H4 (cell line): ENCODE measurements at places on chromosomes 4 and X.

- DNase-seq, result no peak
These were observed 7.6 kb upstream of the OGT start for GRCh38 chrX:71525316-71525715.

DNA sequence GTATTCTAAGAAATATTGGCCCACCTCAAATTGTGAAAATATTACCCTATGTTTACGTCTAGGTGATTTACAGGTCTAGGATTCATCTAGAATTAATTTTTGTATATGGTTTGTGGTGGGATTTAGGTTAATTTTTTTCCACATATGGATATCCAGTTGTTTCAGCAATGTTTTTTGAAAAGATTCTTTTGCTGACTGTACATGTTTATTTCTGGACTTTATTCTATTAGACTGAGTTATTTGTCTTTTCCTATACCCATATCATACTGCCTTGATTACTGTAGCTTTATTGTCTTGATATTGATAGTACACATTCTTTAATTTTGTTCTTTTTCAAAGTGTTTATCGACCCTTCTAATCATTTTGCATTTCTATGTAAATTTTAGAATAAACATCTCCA, 83.5 kb downstream of the PRKG2 start:
- no peak for DNase-seq

- no peak for DNase-seq
These were observed 64.0 kb downstream of the NBDY start for GRCh38 chrX:56793112-56793430.

DNA sequence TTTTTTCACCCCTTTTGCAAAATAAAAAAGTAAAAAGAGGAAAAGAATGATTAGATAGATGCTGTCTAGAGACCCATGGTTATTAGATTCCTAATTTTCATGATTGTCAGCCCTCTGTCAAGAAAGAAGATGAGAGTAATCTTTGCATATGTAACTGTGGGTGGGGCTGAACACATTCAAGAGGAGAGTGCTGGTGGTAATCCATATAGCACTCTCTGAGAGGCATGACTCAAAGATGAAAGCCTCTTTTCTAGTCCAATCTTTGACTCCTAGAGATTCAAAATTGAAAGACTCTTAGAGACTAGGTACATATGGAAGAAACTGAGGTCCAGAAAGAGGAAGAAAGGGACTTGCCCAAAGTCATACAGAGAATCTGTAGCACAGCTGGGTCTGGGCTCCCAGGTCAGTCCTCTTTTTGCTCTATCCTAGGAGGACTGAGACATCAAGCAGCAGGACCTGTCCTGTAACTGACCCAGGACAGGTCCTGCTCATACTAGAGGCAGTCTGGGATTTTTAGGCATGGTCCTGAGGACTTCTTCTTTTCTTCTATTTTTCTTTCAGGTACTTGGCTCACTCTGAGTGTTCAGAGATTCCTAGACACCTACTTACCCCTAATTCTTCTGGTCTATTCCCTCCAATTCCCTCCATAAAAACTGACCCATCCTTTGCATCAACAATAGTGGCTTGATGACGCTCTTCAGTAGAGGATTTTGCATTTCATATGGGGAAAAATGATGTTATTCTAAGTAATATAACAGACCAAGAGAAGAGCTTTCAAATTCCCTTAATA, 23.8 kb downstream of the VSIG4 start:
- DNase-seq, result no peak

DNA sequence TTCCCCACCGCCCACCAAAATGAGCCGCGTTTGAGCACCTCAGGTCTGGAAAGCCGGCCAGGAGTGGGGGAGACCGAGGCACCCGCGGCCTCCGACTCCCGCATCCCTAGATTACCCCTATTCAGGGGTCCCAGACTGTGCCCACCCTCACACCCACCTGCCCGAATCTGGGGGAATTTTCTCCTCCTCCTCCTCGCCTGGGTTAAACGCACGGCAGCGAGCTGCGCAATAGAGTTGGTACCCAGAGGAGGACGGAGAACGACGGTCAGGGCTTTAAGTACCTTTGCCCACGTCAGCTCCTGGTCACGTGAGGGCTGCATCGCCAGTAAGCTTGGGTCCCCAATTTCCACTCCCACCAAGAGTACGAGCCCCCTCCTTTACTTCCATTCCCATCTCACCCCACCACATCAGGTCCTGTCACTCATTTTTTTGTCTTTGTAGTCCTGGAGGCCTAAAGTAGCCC, at the start of gene ARMCX2:
Gene ARMCX2 (minus strand): TSS at position 250 of the 463 bp plus-strand sequence. CDS start 2,262 bp downstream, outside the sequence.
- no peak for DNase-seq

DNA sequence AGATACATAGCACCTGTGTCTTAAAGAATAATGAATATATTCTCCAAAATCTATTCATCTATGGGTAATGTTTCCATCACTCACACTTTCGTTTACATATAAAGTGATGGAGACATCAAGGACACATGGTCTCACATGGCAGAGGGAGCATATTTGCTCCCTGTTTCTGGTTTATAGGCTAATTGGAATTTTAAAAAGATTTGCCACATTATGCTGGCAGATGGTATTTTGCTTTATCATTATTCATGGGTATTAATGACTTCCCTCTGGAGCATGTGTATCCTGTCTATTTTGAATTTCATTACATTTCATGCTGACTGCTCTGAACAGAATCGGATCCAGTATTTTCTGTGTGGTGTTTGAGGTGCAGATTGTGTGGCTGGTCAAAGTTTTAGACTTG, 79.0 kb downstream of the PDGFRA start:
- DNase-seq, result no peak
